ENCODE measurements at places on chromosomes 11 and 22.
A peak's percentile ranks its signal among the peaks of the same experiment; 100 is the strongest.

DNA sequence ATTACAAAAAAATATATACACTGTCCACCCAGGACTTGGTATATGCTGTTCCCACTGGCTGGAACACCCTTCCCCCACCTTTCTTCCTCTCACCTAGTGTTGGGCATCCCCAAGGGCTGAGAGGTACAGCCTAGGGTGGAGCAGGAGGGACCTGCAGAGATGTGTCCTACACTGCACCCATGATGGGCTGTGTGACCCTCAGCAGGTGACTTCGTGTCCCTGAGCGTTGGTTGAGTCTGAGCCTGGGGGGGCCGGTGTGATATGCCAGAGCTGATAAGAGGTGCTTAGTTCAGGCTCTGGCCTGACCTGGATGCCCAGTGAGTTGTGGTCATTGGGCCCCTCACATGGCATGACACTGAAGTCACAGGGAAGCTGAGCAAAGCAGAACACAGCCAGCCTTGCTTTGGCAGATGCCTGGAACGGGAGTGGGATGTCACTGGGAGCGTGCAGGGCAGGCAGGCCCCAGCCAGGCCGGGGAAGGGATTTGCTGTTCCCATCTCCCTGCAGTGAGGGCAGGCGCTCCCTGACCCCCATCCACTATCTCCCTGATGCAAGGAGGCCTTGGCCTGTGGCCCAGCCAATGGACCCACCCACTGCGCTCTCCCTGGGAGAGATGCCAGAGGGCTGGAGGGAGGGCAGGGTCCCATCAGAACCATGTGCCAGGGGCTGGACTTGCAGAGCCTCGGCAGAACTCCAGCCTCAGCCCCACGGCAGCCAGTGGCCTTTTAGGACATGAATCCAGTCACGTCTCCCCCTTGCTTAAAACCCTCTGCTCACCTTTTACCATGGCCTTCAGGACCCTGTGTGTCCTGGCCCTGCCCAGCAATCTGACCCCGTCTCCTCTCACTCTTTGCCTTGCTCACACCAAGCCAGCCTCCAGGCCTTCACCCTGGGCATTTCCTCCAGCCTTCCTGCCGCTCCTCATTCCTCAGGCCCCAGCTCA is 138.9 kb downstream of the MN1 start:
- no peak for DNase-seq

GRCh38 chr22:37940698-37941376 is 12.6 kb downstream of the C22orf23 start:
- no peak for DNase-seq

GRCh38 chr11:120295099-120295498 is 30.0 kb upstream of the TLCD5 start:
- no peak for DNase-seq

DNA sequence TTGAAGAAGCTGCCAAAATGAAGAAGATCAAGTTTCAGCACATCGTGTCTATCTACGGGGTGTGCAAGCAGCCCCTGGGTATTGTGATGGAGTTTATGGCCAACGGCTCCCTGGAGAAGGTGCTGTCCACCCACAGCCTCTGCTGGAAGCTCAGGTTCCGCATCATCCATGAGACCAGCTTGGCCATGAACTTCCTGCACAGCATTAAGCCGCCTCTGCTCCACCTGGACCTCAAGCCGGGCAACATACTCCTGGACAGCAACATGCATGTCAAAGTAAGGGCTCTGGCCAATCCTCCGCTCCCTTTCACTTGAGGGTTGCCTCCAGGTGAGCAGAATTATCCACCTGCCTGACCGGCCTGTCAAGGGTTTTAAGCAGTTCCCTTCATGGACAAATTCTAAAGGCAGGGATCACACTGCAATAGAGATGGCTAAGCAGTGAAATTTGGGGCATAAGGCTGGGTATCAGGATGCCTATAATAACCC is 6.0 kb downstream of the ANKK1 start:
- DNase-seq, result no peak

- peak; percentile 14 for DNase-seq
These were observed 5.9 kb upstream of the FCHSD2 start for GRCh38 chr11:73147771-73148681.
